ENCODE measurements at places on chromosomes 2 and 18. TPM values are rescaled to one million over a fixed set of nuclear protein-coding genes. Genes with fewer than 3 reads are reported as not detected.

TXNDC2 gene
- not detected for total RNA-seq

ST8SIA5 gene
- not detected for total RNA-seq

KIAA2012 gene
- total RNA-seq = not detected

MYL12B gene
- total RNA-seq = 468 TPM

SCG2 gene
- total RNA-seq = not detected

ZNF396 gene
- total RNA-seq = 0.51 TPM

RAB6C gene
- total RNA-seq = not detected

CPLX4 gene
- total RNA-seq = not detected

IL1RL1 gene
- not detected for total RNA-seq

GRB14 gene
- total RNA-seq = 7.3 TPM

POTEI gene
- not detected for total RNA-seq

TUBA4B gene
- not detected for total RNA-seq

YPEL5 gene
- total RNA-seq = 94.6 TPM

SLC30A3 gene
- total RNA-seq = not detected

PROC gene
- 2.7 TPM for total RNA-seq

COLEC11 gene
- total RNA-seq = not detected

PPP1R1C gene
- total RNA-seq = 1.9 TPM

ANKRD62 gene
- not detected for total RNA-seq

IL36G gene
- not detected for total RNA-seq

UGT1A3 gene
- total RNA-seq = 0.67 TPM

HNMT gene
- total RNA-seq = 0.53 TPM

PRKAG3 gene
- total RNA-seq = not detected

LBH gene
- 56.5 TPM for total RNA-seq

DNER gene
- 0.17 TPM for total RNA-seq

ZSWIM2 gene
- total RNA-seq = not detected

GAREM2 gene
- 0.67 TPM for total RNA-seq

ZAP70 gene
- 0.17 TPM for total RNA-seq

CRYBA2 gene
- not detected for total RNA-seq

PSMA8 gene
- not detected for total RNA-seq

ABCG5 gene
- not detected for total RNA-seq

GAD1 gene
- total RNA-seq = 3.0 TPM

SMYD1 gene
- 0.33 TPM for total RNA-seq

CMPK2 gene
- total RNA-seq = 0.50 TPM

ORC2 gene
- total RNA-seq = 14.8 TPM

FOXI3 gene
- 2.1 TPM for total RNA-seq

NXPH2 gene
- not detected for total RNA-seq

CCDC85A gene
- 0.17 TPM for total RNA-seq

TOGARAM2 gene
- total RNA-seq = not detected

SP9 gene
- total RNA-seq = under 0.01 TPM

UGT1A9 gene
- not detected for total RNA-seq

EVX2 gene
- not detected for total RNA-seq

GALNT3 gene
- 70.2 TPM for total RNA-seq

SERPINB3 gene
- 12.7 TPM for total RNA-seq

PCBP1 gene
- 47.2 TPM for total RNA-seq

SCN9A gene
- 1.3 TPM for total RNA-seq

LINC00305 gene
- total RNA-seq = not detected

CSRNP3 gene
- total RNA-seq = 0.59 TPM

REG3G gene
- not detected for total RNA-seq

RAB10 gene
- total RNA-seq = 188 TPM

OR6B2 gene
- not detected for total RNA-seq

Data from mammary epithelial cell (primary cell).